Activated CD4-positive, alpha-beta T cell treated with anti-CD3 and anti-CD28 coated beads for 36 hours (primary cell): ENCODE measurements at places on chromosomes 1 and 21. TPM values are rescaled to one million over a fixed set of nuclear protein-coding genes. Genes with fewer than 3 reads are reported as not detected.

The LCE2A gene
- total RNA-seq = not detected

DNA sequence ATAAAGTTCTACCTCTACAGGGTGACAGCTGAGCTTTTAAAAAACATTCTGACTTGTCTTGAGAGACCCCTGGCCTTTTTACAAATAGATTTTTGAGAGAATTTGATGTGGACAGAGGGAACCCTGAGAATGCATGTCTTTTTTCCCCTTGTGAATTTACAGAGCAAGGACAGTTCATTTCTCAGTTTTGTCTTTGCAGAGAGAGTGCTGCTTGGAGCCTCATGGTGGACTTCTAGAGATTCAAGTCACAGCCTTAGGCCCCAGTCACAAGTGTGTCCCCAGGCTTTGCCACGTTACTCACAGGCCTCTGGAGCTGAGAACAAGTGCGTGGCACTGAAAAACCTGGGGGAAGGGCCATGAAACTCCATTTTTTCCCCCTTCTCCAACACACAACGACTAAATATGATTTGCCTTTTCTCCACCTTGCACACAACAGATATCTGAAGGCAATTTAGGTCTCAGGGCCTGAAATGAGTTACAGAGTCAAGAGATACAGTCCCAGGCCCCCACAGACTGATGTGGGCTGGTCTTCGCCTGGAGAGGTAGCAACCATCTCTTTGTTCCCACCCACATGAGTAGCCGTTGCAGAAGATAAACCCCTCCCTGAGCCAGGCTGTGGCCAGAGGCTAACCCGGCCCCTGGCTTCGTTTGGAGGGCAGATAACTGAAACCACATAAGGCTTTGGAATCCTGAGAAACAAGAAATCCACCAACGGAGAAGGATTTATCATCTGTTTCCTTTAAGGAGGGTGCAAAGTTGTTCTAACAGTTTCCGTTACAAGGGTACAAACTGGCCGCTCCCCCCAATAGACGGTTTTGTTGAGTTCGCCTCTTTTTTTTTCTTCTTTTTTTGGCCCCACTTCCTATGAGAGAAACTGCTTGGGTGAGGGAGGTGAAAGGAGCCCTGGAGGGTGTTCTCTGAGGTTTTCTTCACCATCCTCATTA lies 1.0 kb upstream of the PIGV start:
- peak overlapping the region; percentile 99 for H3K27ac ChIP-seq
- H3K4me1 ChIP-seq = peaks cover 56% of the 10 kb centered on the region
- no peaks in the 10 kb centered on the region for H3K27me3 ChIP-seq
- peak overlapping the region; percentile 82 for H3K4me3 ChIP-seq
- peaks cover 20% of the 10 kb centered on the region for H3K36me3 ChIP-seq

The KLHDC9 gene
- 0.50 TPM for total RNA-seq

DNA sequence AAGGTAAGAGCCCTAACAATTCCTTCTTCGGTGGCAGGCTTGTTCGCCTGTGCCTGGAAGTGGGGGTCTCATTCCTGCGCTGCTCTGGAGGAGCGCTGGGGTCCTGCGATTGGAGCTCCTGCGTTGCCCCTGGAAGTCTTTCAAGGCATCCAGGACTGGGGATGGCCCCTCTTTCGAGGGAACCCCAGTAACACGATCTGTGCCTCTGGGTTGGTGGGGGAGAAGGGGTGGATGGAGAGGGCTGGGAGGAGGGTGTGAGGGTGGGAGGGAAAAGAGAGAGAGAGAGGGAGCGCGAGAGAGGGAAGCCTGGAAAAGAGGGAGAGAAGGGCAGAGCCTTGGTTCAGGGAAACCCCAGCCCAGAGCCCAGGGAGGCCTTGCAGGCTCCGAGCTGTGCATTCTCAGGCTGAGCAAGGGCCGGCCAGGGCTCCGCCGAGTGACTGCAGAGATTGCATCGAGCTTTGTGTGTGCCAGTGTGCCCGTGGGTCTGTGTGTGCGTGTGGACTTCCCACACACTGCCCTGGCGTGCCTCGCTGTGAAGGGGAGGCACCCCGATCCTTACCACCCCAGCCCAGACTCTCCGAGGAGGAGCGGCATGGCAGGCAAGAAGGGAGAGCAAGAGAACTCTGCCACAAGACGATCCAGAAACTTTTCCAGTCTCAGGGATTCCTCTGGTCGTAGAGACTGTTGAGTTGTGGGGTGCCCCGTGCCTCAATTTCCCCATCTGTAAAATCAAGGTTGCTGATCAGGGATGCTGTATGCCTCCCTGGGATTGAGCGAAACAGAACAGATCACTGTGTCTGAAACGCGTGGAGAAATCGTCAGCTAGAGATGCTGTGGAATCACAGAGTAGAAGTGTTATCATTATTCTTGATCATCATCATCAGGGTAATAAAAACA lies 619 bp downstream of the BCL9 start:
- no peaks in the 10 kb centered on the region for H3K27me3 ChIP-seq
- peak; percentile 65 for DNase-seq
- no peak overlapping the region for H3K27ac ChIP-seq
- no peak overlapping the region for H3K4me3 ChIP-seq
- H3K36me3 ChIP-seq = peaks cover 17% of the 10 kb centered on the region
- H3K4me1 ChIP-seq = peaks cover 54% of the 10 kb centered on the region

- H3K27me3 ChIP-seq = peaks cover 24% of the 10 kb centered on the region
- peaks cover 3% of the 10 kb centered on the region for H3K4me1 ChIP-seq
- no peak overlapping the region for H3K27ac ChIP-seq
- DNase-seq = no peak
- H3K4me3 ChIP-seq = no peak overlapping the region
Observed at GRCh38 chr21:26972192-26972591, 5.3 kb upstream of the ADAMTS5 start.

GRCh38 chr1:232508130-232508701 lies 121.7 kb downstream of the SIPA1L2 start:
- no peaks in the 10 kb centered on the region for H3K36me3 ChIP-seq
- no peak overlapping the region for H3K27ac ChIP-seq
- no peak for DNase-seq
- H3K4me1 ChIP-seq = no peaks in the 10 kb centered on the region
